Activated CD4-positive, CD25-positive, alpha-beta regulatory T cell treated with anti-CD3 and anti-CD28 coated beads, Interleukin-2, amount 50 U/mL, for 16 hours (primary cell): ENCODE measurements at places on chromosomes 3 and 15.

DNA sequence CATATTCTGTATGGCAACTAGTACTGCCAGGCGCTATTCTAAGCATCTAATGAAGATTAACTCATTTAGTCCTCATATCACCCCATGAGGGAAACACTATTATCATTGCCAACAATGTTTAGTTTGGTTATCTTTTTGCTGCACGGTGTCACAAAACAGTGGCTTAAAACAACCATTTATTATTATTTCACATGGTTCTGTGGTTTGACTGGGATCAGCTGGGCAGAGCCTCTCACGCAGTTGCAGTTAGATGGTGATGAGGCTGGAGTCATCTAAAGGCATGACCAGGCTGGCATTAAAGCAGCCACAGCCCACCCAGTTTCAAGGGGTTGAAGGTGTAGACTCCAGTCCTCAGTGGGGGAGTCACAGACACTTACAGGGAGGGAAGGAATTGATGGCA, 32.8 kb upstream of the RASA2 start:
- DNase-seq = no peak

GRCh38 chr3:141306922-141307321, 61.4 kb upstream of the ZBTB38 start:
- peak; percentile 12 for DNase-seq

DNA sequence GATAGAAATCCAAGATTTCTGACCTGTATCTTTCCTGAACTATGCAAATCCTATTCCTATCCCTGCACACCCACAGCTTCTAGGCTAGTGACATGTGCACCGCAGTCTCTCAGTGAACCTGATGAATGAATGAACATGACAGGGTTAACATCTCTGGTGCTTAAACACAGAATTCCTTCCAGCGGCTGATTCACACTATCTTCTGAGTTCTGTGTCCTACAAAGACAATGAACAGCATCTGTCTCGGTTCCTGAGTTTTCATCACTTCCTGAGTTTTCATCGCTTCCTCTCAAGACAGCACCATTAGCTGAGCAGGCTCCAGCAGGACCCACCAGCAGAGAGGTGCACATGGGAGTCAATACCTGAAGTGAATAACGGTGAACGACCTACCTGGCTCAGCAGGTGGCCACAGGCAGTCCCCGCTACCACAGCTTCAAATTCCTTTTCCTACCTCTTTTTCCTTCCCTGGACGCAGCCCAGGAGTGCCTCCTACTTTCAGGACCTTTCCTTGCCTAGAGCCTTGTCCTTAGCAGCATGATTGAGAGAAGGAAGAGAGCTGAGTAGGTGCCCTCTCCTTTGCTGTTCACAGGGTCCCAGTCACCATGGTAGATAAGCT, 113.5 kb downstream of the IGF2BP2 start:
- DNase-seq = no peak

- DNase-seq = no peak
These were observed 314.7 kb upstream of the ALCAM start for GRCh38 chr3:105051972-105052371.

GRCh38 chr3:14478956-14479550, 61.1 kb downstream of the GRIP2 start:
- no peak for DNase-seq

DNA sequence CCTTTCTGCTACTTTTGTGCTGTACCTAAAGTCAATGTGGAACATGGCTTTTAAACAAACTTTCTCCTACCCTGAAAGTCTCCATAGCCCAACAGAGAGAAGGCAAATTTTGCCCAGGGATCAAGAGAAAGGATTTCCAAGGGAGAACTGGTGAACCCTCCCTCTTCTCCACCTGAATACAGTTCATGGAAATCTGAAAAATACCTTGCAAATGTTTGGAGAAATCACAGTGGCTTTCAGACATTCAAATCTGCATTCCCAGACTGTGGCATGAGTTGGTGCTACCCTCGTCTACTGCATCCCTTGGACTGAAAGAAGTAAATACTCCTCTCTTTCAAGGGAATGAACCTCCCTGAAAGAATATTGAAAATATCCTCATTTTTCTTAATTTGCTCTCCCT, 38.7 kb downstream of the ZIC4 start:
- DNase-seq = no peak

DNA sequence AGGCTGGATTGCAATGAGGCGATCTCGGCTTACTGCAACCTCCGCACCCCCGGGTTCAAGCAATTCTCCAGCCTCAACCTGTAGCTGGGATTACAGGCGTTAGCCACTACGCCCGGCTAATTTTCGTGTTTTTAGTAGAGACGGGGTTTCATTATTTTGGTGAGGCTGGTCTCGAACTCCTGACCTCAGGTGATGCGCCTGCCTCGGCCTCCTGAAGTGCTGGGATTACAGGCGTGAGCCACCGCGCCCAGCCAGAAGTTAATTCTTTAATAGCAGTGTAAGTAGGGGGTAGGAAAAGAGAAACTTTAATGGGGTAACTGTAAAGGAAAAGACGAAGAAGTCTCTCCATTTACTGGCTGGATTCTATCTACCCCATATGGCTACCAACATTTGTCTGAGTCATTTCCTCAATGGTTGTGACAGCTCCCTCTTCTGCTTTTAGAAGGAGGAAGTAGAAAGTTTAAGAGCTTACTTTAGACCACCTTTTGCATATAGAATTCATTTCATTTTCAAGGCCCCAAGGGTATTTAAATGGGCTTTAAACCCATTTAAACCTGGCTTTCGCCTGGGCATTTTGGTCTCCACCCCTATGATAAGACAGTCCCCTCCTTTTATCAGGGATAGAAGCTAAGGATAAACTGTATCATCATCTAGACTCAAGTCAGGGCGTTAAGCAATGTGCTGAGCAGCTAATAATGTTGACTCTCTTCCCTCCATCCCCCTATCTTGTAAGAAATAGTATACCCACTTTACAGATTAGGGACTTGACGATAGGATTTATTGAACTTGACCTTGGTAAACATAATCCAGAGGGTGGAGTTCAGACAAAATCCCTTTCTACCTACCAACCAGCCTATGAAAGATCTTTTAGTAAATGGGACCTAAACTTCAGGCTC, 1.1 kb upstream of the CDV3 start:
- DNase-seq = no peak

GRCh38 chr3:49896345-49896744, 7.3 kb downstream of the MST1R start:
- no peak for DNase-seq

- no peak for DNase-seq
These were observed 28.5 kb downstream of the MGA start for GRCh38 chr15:41688671-41689070.

DNA sequence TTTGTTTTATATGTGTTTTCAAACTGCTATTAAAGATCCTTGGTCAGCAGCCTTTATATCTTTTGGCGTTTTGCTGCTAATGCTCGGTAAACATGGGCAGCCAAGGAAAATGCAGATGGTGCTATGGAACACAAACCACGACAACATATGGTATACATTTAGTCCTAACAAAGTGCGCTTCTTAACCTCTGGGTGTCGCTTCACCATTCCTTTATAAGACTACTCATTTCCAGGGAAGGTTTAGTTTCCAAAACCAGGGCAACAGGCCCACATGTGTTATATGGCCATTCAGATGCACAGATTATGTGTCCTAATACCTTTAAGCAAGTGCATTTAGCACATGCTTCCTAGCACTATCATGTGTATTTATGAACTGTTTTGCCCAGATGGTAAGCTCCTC, 14.7 kb downstream of the SHOX2 start:
- no peak for DNase-seq

DNA sequence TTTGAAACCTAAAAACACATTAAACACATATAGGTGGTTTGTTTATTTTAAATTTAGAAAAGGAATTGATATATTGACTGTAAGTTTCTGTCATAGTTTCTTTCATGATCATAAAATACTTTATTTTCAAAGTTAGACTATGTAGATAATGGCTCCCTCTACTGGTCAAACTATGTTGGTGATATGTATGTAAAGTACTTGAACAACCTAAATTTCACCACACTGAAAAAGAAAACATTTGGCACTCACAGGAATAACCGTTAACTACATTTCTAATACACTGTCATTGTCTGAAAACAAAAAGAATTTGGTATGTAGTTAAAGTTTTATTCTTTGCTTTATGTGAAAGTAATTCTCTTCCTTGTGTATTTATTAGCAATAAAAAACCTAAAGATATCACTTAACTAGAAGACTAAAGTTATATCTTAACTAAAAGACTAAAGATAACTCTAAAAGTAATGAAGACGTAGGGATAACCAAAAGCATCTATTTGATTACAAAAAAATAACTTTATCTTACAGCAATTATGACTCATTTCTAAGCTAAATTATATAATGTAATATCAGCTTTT, 427.5 kb downstream of the VGLL3 start:
- no peak for DNase-seq

GRCh38 chr3:27509376-27509775, 25.2 kb upstream of the SLC4A7 start:
- DNase-seq = no peak

DNA sequence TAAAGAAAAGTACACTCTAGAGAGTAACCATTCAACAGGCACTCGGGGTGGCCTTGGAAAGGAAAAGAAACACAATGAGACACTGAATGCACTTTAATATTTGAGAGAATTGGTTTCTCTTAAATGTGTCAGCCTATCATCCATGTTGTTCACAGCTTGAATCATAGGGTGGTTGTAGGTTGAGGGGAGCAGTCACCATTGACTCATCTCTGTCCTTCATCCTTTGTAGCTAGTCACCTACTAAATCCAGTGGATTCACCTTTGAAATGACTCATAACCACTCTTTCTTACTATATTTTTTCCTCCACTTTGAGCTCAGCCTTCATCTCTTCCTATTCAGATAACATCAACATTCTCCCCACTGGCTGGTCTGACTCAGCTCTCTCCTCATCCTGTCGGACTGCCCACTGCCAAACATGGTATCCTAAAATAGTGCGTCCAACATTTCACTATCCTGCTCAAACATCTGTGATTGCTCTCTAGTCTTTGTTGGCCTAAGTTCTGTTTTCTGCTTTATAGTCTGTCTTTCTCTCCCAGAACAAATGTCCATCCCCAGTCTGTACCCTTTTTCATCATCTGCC, 182.7 kb upstream of the GADL1 start:
- DNase-seq = no peak

DNA sequence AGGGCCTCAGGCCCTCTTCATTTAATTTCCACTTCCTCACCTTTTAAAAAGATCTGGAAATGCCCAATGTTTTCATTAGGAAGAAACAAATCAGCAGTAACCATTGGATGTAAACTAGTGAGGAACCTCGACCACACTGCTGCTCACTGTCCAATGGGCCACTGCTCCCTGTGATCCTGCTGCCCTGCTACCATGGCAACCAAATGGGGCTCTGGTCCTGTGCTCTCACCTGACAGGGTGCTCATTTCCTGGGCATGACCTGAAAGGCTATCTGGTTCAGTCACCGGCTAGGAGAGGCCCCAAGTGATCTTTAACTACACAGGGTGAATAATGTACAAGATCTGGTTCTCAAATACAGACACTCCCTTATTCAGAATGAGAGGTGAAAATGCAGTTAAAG, 54.6 kb downstream of the ARHGEF3 start:
- DNase-seq = no peak

DNA sequence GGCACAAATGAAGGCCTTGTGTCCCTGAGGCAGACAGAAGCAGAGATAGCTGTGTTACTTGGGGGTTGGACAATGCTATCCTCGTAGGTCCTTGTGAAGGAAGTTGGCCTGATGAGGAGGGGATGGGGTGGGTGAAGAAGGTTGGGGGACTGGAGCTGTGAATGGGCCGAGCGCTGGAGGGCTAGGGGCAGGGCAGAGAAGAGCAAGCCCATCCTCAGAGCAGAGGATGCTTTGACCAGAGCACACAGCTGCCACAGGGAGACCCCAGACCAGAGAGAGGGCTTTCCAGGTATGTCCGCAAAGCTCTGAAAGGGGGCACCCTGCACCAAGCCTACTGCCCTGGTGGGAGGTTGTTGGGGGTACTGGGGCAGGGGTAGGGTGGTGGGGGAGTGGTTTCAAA, 5.7 kb upstream of the TBC1D2B start:
- no peak for DNase-seq

GRCh38 chr3:114274929-114275328, 18.9 kb upstream of the TIGIT start:
- DNase-seq = no peak

GRCh38 chr3:20999661-21000060, 751.3 kb downstream of the ZNF385D start:
- no peak for DNase-seq

DNA sequence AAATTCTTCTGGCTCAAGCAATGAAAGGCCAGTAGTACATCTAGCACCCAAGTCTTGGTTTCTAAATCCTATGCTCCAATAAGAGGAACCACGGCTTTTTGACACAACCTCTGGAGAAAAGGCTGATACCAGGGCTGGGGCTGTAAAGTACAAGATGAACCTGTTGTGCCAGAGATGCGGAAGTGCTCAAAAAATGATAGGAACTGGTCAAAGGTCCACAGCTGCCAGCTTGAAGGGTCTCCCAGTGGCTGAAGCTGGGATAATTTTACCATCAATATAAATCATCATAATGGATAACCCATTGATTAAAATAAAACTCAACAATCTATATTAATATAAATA, 558 bp upstream of the NCEH1 start:
- no peak for DNase-seq

DNA sequence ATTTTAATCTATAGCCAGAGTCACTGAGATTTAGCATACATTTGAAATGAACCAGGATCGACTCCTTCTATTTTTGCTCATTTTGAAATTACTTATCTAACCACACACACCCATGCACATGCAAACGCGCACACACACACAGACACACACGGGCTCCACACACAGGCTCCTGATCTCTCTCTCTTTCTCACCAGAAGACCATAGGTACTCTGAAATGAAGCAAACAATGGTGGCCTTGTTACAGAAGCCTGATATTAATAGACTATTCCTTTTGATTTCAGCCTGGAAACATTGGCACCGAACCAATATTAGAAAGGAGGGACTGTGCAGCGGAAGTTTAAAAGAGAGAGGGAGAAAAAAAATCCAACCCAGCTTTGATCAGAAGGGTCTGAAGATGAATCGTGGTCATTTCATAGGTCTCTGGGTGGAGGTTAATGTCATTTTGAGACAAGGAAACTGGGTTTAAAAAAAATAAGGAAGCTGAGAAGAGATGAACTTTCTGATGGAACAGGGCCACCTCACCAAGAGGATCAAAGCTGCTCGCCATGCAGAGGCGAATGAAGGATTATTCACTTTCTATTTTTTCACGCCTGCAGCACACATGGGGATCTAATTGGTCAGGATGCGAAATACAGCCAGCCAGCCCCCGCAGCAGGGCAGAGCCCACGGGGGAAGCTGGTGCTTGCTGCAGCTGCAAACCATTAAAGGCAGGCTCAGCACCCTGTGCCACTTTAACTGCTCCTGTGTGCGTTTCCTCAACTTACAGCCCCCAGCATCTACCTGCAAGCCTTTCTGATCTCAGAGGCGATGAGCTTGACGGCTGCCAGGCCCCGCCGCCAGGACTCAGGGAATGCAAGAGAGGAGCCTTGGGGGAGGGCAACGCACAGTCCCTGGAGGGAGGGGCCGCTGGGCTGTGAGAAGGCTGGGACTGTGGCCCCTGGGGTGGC, 88.8 kb downstream of the HES1 start:
- no peak for DNase-seq

DNA sequence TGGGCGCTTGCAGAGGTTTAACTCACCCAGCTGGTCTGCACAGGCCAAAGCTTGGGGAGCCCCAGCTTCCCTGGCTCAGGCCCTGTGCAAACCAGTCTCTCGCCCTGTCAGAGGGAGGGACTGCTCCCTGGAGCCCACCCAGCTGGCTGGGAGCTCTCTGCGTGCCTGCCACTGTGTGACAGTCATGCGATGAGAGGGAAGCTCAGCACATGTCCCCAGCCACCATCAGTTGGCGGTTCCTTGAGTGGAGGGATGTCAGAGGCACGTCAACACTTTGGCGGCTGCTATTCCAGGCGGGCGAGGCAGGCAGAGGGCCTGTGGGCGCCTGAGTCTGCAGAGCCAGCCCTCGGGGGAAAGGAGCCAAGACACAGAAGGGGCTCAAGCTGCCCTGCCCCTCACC, 324.6 kb downstream of the UACA start:
- no peak for DNase-seq
